Esophagus muscularis mucosa (tissue), 4 donors: ENCODE measurements at places on chromosomes 3 and 15. TPM values are rescaled to one million over a fixed set of nuclear protein-coding genes. Genes with fewer than 3 reads are reported as not detected.

DNA sequence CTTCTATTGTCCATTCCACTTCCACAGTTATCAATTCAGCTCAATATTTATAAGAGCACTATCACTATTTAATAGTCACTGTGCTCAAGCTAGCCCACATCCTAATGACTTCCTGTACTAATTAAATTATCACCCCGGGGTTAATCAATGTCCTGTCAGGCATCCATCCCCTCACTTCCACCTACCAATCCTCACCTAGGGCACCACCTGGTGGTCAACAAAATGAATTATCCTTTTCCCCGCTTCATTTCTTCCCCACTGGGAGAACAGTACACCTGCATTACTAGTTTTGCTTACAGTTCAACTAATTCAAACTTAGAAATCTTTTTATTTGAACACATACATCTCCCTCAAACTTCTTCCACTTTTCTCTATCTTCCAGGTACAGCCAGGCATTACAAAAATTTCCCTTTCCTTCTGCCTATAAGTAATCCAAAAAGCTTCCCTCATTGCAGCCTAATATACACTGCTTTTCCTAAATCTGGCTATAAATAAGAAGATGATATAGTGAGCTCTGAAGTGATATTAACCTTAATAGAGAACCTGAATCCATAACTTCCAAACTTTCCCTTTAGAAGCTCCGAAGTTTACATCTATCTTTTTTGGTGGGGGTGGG lies 68.5 kb downstream of the TMCC1 start:
- H3K27me3 ChIP-seq, result no peaks in the 10 kb centered on the region
- DNase-seq, result no peak
- H3K4me3 ChIP-seq, result no peak overlapping the region
- no peak overlapping the region for H3K27ac ChIP-seq

GRCh38 chr3:30225021-30225420 lies 381.4 kb upstream of the TGFBR2 start:
- H3K36me3 ChIP-seq, result no peaks in the 10 kb centered on the region
- peaks cover 23% of the 10 kb centered on the region for H3K4me1 ChIP-seq
- no peak overlapping the region for H3K27ac ChIP-seq
- no peak overlapping the region for H3K4me3 ChIP-seq
- H3K27me3 ChIP-seq, result no peaks in the 10 kb centered on the region

- no peaks in the 10 kb centered on the region for H3K27me3 ChIP-seq
- peaks cover 31% of the 10 kb centered on the region for H3K4me1 ChIP-seq
- peak overlapping the region; percentile 75 for H3K27ac ChIP-seq
- no peak overlapping the region for H3K4me3 ChIP-seq
Measured at GRCh38 chr3:37526511-37526910, 335.2 kb upstream of the CTDSPL start.

GRCh38 chr3:124121379-124122312 lies 129.7 kb upstream of the ROPN1 start:
- no peak for DNase-seq
- no peak overlapping the region for H3K4me3 ChIP-seq
- no peaks in the 10 kb centered on the region for H3K27me3 ChIP-seq
- H3K36me3 ChIP-seq, result no peaks in the 10 kb centered on the region

DNA sequence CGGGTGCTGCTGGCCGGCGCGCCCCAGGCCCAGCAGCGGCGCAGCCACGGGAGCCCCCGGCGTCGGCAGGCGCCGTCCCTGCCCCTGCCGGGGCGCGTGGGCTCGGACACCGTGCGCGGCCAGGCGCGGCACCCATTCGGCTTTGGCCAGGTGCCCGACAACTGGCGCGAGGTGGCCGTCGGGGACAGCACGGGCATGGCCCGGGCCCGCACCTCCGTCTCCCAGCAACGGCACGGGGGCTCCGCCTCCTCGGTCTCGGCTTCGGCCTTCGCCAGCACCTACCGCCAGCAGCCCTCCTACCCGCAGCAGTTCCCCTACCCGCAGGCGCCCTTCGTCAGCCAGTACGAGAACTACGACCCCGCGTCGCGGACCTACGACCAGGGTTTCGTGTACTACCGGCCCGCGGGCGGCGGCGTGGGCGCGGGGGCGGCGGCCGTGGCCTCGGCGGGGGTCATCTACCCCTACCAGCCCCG lies 777 bp downstream of the LOXL1 start:
- H3K27me3 ChIP-seq, result peaks cover 33% of the 10 kb centered on the region
- peak overlapping the region; percentile 95 for H3K27ac ChIP-seq
- H3K36me3 ChIP-seq, result no peaks in the 10 kb centered on the region
- no peak for DNase-seq
- peak overlapping the region; percentile 64 for H3K4me3 ChIP-seq

DNA sequence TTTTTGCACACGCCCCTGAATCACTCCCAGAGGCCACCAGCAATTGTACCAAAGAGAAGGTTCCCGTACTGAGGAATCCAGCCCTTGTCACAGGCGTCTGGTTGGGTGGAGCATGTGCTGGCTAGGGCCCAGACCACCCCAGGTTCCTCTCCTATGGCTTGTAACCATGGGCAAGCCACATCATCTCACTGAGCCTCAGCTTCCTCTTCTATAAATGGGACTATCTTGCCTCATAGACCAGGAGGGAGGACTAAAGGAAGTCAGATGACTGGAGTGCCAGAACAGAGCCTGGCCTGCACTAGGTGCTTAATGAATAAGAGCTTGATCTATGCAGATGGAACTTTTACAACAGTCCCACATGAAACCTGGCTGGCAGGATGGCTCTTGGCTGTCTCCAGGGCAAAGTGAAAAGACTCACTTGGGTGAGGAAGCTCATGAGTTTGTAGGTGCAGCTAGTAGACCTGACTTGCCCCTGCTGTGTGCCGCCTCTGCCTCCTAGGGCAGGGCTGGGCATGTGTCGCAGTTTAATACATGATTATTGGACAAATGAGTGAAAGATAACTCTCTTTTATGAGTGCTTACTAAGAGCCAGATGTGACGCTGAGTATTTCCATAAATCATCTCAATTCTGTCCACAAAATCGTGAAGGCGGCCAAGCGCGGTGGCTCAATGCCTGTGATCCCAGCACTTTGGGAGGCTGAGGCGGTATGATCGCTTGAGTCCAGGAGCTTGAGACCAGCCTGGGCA lies 29.3 kb downstream of the CTSH start:
- H3K36me3 ChIP-seq, result peaks cover 55% of the 10 kb centered on the region
- H3K4me3 ChIP-seq, result no peak overlapping the region
- H3K4me1 ChIP-seq, result peaks cover 53% of the 10 kb centered on the region
- H3K27me3 ChIP-seq, result no peaks in the 10 kb centered on the region
- no peak for DNase-seq
- H3K27ac ChIP-seq, result peak overlapping the region; percentile 70

DNA sequence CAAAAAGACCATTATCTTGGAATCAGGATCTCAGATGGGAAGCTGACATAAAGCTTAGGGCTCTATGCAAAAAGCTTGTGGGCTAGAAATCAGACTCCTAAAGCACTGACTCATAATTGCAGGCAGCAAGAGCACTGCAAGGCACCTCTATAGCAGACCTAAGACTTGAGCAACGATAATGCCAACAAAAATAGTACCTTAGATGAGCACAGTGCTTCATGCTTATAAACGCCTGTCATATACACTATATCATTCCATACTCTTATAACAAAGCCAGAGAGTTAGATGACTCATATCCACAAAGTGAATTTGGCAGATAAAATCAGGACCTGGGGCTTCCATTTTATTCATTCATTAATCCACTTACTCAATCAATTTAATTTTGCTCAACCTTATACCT lies 560.8 kb downstream of the MCTP2 start:
- H3K27ac ChIP-seq, result no peak overlapping the region
- H3K36me3 ChIP-seq, result no peaks in the 10 kb centered on the region
- no peaks in the 10 kb centered on the region for H3K27me3 ChIP-seq

Gene CDC25A
- total RNA-seq, result 0.33 TPM

Gene PDZRN3
- total RNA-seq, result 196 TPM

Gene MYO5A
- total RNA-seq, result 35.1 TPM

- no peak overlapping the region for H3K27ac ChIP-seq
- no peaks in the 10 kb centered on the region for H3K27me3 ChIP-seq
- no peaks in the 10 kb centered on the region for H3K4me1 ChIP-seq
Measured at GRCh38 chr15:66165856-66166255, 87.7 kb downstream of the MEGF11 start.

- H3K27ac ChIP-seq, result no peak overlapping the region
- no peaks in the 10 kb centered on the region for H3K36me3 ChIP-seq
- H3K27me3 ChIP-seq, result no peaks in the 10 kb centered on the region
Measured at GRCh38 chr3:163766112-163766511, 1312.2 kb downstream of the SI start.

DNA sequence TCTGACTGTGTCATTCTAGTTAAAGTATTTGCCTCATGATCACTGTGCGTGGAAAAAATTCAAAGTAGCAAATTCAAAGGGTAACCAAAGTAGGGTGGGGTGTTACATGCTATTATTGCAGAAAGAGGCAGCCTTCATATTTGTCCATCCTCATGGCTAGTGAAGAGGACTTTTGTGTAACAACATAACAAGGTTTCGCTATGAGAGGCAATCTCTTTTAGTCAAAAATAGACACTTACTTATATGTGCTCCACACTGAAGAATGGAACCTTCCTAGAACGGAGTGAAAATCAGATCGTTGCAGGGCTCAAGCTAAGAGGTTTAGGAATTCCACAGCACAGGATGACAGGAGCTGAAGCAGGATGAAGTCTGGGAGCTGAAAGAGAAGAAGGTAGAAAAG lies 345.1 kb upstream of the CBLB start:
- H3K36me3 ChIP-seq, result no peaks in the 10 kb centered on the region
- H3K4me1 ChIP-seq, result no peaks in the 10 kb centered on the region
- H3K4me3 ChIP-seq, result no peak overlapping the region
- no peak overlapping the region for H3K27ac ChIP-seq
- no peaks in the 10 kb centered on the region for H3K27me3 ChIP-seq
